ENCODE measurements at places on chromosomes 5 and 9. TPM values are rescaled to one million over a fixed set of nuclear protein-coding genes. Genes with fewer than 3 reads are reported as not detected.

SLC6A7 gene
- total RNA-seq, result not detected

CACFD1 gene
- 8.2 TPM for total RNA-seq

SLCO6A1 gene
- total RNA-seq, result not detected

PCA3 gene
- not detected for total RNA-seq

QRFP gene
- total RNA-seq, result not detected

FOXD4L6 gene
- total RNA-seq, result not detected

TAF11L9 gene
- total RNA-seq, result not detected

PTGES gene
- total RNA-seq, result 0.76 TPM

FLT4 gene
- total RNA-seq, result 4.1 TPM

RHOBTB3 gene
- total RNA-seq, result 221 TPM

BTNL3 gene
- total RNA-seq, result not detected

EIF4E1B gene
- not detected for total RNA-seq

BTF3 gene
- 885 TPM for total RNA-seq

GMCL2 gene
- total RNA-seq, result not detected

LOX gene
- total RNA-seq, result 7.5 TPM

ZNF462 gene
- total RNA-seq, result 22.1 TPM

FAXDC2 gene
- total RNA-seq, result 18.6 TPM

DMXL1 gene
- total RNA-seq, result 33.9 TPM

CFAP157 gene
- 3.5 TPM for total RNA-seq

PCDHB3 gene
- total RNA-seq, result 3.7 TPM

IFNA2 gene
- not detected for total RNA-seq

CDC20B gene
- total RNA-seq, result 0.24 TPM

MAST4 gene
- total RNA-seq, result 59.9 TPM

IFNA13 gene
- total RNA-seq, result not detected

PCDHB16 gene
- 11.1 TPM for total RNA-seq

SPATA31D4 gene
- total RNA-seq, result not detected

LHX2 gene
- not detected for total RNA-seq

ENC1 gene
- 44.8 TPM for total RNA-seq

IL9 gene
- total RNA-seq, result not detected

FBLL1 gene
- total RNA-seq, result 0.41 TPM

HACD4 gene
- 4.4 TPM for total RNA-seq

Measured in ovary (tissue), 10 donors.